ENCODE measurements at places on chromosomes 5 and 9. TPM values are rescaled to one million over a fixed set of nuclear protein-coding genes. Genes with fewer than 3 reads are reported as not detected.

The FAF2 gene
- 22.6 TPM for polyA plus RNA-seq

GRCh38 chr5:125103459-125103858 is 357.0 kb upstream of the ZNF608 start:
- no peak for DNase-seq

GRCh38 chr5:10576121-10576789 is 12.4 kb downstream of the ANKRD33B start:
- no peak for DNase-seq

DNA sequence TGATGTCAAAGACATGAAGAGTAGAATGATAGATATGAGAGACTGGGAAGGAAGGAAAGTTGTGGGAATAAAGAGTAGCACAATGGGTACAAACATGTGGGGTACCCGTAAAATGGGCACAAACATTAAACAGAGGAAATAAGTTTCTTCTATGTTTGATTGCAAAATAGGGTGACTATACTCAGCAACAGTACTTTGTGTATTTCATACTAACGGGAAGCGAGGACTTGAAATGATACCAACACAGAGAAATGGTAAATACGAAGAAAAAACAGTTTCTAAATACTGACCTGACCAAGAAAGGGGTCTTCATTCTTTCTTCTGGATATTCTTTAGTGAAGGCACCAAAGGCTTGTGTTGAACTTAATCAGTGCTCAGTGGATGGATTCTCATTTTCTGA is 31.1 kb downstream of the ATP6V0E1 start:
- no peak for DNase-seq

The ORM2 gene
- not detected for polyA plus RNA-seq

The PCDHA4 gene
- 0.14 TPM for polyA plus RNA-seq

Data from forelimb muscle (tissue), 1 donor.